Uterus (tissue), 4 donors: ENCODE measurements at places on chromosomes 1 and 21.
A peak's percentile ranks its signal among the peaks of the same experiment; 100 is the strongest.

GRCh38 chr1:28395181-28395580, 25.6 kb downstream of the PHACTR4 start:
- no peak for DNase-seq

DNA sequence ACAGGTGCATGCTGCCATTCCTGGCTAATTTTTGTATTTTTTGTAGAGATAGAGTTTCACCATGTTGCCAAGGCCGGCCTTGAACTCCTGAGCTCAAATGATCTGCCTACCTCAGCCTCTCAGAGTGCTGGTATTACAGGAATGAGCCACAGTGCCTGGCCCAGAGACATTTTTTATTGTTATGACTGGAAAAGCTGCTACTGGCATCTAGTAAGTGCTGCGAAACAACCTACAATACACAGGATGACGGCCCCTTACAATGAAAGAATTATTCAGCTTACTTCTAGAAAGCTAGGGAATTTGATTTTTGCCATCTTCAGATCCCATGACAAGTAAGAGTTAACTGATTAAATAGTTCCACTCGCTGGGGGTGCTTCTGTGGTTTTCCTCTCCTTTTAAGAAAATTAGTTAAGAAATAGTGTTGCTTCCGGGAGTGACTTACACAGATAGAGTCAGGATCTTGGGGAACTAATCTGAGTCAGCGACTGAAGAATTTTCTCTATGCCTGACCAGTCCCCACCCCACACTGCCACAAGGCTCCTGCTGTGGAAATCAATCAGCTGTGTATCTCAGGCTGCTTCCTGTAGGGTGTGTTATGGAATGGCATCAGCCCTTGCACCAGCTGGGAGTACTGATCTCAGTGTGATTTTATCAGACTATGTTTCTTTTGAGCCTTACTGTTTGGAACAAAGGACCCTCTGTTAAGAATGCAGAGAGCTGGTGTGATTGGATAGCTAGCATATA, 93.0 kb upstream of the BMP8A start:
- DNase-seq = peak; percentile 34

DNA sequence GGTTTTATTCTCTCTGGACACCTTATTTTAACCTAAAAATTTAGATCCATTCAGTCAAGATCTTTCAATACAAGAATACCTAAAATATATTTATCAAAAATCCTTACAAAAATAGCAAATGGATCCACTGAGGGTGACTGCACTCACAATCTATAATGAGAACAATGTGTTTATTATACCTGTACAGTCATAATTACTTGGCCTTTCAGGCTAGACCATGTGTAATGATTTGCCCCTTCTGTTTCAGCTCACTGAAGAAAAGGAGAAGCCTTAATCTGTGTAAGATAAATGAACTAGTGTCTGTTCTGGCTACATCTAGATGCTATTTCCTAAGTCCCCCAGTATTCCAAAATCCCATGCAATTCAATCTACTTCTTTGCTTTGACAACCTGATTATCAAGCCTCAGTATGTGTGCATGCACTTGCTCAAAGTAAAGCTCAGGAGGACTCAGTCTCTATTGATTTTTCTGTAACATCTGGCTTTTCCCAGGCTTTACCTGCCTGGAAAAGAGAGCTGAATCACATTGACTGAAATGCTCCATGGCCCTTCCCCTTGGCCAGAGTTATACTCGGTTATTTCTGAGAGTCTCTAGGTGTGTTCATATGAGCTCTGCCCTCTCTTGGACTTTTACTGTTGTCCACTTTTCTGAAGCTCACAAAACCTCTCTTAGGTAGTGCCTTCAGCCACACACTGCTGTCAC, 27.6 kb downstream of the CRP start:
- no peak for DNase-seq

DNA sequence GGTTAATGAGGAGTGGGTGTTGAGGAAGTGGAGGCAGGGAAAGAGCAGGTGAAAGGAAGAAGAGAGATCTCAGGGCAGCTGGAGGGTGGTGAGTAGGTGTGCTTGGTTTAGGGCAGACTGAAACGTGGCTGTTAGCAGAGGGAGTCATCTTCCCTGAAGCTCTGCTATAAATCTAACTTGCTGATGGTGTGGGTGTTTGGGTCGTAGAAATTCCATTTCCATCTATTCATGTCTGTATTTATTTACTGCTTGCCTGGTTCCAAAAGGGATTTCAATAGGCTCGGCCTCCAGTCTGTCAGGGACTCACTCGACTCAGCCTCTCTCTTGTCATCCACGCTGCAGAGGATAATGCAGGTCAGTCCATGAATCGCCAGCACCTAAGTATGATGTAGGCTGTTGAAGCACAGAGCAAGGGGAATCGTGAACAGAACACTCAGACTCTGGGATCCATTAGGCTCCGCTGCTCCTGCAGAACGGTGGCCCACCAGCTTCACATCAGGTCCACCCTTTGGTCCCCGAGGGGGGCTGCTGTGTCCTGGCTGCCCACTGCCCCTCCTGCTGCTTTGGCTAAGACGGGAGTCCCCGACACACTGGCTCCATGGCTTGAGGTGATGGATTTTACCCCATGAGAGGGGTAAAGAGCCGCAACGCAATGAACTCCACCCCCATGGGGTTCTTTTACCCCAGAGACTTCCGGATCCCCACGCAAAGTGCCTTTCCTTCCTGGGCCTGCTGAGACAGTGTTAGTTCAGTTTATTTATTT, 156.2 kb downstream of the RHOU start:
- no peak for DNase-seq

GRCh38 chr1:209199822-209200221, 383.7 kb upstream of the CAMK1G start:
- DNase-seq = no peak

- no peak for DNase-seq
Measured at GRCh38 chr1:22177354-22178003, 34.6 kb upstream of the WNT4 start.

DNA sequence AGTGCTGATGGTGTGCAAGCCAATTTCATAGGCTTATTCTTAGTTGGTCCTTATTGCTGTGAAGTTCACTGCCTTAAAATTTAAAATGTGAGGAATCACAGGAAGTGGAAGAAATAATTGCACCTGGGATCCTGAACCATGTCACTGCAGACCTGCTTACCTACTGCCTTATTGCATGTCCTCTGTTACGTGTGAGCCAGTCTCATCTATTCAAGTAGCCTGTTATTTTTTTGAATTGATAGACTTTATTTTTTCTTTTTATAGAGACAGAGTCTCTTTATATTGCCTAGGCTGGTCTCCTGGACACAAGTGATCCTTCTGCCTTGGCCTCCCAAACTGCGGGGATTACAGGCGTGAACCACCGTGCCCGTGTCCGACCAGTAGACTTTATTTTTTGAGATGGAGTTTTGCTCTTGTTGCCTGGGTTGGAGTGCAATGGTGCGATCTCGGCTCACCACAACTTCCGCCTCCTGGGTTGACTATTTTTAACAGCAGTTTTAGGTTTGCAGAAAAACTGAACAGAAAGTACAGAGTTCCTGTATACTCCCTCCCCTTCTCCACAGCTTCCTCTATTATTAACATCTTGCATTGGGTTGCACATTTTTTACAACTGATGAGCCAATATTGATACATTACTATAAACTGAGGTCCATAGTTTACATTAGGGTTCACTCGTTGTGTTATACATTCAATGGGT, 14.0 kb upstream of the DISC1 start:
- DNase-seq = no peak

GRCh38 chr1:41362749-41363590, 1.7 kb downstream of the FOXO6 start:
- DNase-seq = no peak

DNA sequence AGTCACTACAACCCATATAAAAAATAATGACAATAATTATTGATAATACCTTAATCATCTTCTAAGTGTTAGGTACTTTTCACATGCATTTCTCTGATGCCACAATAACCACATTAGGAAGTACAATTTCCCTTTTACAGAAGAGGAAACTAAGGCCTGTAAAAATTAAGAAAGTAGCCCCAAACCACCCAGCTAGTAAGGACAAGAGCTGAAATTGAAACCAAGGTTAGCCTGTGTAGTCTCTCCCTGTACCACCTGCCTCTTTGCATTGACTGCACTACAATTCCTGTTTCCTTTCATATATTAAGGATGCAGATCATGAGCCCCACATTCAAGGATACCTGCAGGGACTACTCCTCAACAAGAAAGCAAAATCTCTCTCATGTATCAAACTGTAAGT, 288.8 kb downstream of the GPATCH2 start:
- no peak for DNase-seq

DNA sequence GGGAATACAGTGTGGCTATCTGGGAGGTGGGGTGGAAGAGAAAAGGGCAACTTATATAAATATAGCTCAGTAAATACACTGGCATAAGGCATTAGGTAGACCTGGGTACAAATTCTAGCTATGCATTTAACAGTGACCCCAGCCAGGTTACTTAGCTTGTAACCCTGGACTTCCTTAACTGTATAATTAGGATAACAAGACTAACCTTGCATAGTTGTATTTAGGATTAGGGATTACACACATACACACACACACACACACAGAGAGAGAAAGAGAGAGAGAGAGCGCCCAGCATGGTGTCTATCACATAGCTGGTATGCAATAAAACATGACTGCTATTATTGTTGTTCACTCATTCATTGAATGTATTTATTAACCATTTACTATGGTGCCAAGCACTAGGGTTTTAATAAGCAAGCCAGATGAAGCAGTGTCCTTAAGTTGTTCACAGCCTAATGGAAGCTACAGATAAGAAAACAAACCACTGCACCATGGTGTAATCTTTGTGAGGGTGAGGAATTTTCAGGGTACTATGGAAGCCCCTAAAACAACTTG, 251.4 kb downstream of the ZNF648 start:
- DNase-seq = no peak

DNA sequence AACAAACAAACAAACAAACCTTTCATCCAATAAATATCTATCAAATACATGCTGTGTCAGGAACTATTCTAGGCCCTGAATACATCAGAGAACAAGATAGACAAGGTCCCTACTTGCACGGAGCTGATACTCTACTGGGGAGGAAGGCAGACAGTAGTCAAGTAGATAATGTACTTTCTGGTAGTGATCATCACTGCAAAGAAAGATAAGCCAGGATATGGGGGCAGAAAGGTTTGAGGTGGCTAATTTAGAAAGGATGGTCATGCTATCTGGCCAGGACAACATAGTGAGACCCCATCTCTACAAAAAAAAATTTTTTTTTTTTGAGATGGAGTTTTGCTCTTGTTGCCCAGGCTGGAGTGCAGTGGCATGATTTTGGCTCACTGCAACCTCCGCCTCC, 9.3 kb upstream of the MEX3A start:
- DNase-seq = no peak

- DNase-seq = no peak
Measured at GRCh38 chr1:198443365-198444233, 96.9 kb downstream of the ATP6V1G3 start.

DNA sequence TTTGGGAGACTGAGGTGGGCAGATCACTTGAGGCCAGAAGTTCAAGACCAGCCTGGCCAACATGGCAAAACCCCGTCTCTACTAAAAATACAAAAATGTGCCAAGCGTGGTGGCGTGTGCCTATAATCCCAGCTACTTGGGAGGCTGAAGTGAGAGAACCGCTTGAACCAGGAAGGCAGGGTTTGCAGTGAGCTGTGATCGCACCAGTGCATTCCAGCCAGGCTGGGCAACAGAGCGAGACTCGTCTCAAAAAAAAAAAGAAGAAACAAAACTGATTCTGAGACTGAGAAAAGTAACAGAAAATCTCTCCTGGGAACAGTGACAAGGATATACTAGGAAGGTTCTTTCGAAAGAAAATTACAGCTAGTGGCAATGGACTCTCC, 20.9 kb downstream of the USP48 start:
- no peak for DNase-seq

DNA sequence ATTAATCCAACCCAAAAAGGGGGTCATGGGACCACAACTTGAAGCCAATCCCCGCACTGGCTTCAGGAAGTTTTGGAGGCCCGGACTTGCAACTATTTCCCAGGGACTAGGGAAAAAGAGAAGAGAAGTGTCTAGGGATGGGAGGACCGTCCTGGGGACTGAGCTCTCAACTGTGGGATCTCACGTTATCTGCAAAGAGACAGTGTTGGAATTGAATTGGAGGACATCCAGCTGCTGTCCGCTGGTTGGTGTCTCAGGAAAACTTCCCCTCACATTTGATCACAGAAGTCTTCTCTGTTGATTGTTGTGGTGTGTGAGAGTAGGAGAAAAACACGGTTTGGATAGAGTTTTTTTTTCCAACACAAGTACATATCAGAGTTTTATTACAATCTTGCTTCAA, 46.2 kb upstream of the CITED4 start:
- no peak for DNase-seq
